Activated naive CD4-positive, alpha-beta T cell treated with anti-CD3 and anti-CD28 coated beads for 36 hours (primary cell): ENCODE measurements at places on chromosomes 5 and 9.
A peak's percentile ranks its signal among the peaks of the same experiment; 100 is the strongest.

DNA sequence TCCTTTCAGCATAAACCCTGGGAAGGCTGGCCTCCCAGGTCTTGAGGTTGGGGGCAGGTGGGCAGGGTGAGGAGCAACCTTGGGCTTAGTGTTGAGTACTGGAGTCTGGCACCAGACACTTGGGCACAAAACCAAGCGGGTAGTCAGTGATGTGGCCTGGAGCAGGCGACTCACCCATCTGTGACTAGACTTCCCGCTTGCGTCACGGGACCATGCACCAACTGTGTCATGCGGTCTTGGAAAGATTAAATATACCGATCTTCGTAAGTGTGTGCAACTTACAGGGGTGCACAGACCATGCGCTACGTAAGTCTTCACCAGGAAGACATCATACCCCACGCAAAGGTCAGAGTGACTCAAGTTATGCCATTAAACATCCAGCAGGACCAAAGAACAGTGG, 304.4 kb upstream of the IRX4 start:
- no peak for DNase-seq

GRCh38 chr9:81530846-81531245, 158.5 kb downstream of the TLE1 start:
- no peak for DNase-seq

DNA sequence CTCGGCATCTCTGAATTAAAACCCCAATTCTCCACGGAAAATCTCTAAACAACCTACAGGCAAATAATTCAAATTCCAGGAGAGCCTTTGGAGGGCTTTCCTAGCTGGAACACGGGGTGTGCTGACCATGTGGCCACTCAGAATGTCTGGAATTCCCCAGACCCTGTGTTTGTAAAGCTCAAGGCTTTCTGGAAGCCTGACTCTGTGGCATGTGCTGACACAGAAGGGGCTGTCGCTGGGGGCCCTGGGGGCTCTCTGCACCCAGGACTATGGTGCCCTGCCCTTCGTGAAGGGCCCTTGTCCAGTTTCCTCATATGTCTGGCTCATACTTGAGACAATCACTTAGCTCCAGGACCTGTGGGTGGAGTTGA, 29.0 kb upstream of the BOD1 start:
- DNase-seq, result no peak

GRCh38 chr5:95900383-95900958, 61.2 kb downstream of the ELL2 start:
- no peak for DNase-seq

DNA sequence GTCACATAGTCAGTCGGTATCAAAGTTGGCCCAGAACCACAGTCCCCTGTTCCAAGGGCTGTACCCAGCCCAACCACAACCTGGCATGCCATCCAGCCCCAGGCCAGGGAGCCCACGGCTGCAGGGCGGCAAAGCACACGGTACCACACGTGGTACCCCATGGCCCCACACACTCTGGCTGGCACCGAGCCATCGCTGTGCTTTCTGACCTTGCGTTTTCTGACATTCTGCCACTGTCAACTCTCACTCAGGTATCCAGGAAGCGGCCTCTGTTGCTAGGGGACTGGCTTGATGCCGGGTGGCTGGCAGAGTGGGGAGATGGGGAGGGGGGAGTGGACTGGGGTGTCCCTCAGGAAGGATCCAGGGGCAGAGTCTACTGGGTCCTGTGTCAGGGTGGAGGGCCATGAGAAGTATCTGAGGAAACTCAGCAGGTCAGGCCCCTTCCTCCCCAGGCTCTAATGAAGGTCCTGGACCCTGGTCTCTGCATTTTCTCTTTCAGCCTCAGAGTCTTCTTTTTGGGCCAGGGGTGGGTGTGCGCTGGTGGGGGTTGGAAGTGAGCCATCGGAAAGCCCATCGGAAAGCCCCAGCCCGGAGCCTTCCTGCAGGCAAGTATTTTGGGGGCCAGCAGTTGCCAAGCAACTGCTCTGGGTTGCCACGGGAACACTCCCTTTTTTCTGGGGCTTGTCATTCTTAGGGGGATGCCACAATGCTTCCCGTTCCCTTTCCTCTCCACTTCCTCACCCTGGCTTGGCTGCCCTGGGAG, 21.0 kb upstream of the RALGDS start:
- DNase-seq, result peak; percentile 79
